ENCODE measurements at places on chromosomes 7 and 10.
A peak's percentile ranks its signal among the peaks of the same experiment; 100 is the strongest.

DNA sequence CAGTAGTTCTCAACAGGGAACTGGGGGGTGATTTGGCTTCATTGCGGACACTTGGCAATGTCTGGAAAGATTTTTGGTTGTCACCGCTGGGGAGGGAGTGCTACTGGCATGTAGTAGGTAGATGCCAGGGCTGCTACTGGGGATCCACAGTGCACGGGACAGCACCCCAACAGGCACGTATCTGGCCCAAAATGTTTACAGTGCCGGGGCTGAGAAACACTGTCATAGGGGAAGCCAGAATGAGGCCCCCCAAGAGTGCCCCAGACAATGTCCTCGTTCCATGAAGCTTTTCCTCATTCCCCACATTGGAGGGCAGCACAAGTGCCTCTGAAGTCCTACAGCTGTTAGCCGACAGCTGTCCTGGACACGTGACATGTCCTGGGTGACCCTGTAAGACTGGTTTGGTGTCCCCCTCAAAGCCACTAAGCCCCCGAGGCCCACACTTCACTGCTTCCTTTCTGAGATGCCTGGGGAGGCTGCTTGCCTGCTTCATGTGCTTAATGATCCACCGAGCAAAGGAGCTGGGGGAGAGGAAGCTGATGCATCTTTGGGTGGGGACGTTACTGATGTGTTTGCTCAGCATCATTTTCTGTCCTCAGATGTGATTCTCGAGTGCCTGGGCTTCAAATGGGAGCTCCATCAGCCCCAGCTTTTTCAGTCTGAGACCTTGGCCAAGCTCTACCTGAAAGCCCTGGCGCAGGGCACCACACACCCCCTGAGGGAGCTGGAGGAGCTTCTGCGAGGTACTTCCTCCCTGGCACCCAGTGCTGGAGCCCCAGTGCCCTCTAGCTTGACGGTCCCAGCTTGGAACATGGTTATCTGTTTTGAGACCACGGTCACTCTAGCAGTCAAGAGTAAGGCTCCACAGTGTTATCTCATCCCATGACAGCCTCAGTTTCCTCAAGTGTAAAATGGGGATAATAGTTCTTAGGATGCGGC is 14.7 kb downstream of the BTBD16 start:
- no peak for DNase-seq

DNA sequence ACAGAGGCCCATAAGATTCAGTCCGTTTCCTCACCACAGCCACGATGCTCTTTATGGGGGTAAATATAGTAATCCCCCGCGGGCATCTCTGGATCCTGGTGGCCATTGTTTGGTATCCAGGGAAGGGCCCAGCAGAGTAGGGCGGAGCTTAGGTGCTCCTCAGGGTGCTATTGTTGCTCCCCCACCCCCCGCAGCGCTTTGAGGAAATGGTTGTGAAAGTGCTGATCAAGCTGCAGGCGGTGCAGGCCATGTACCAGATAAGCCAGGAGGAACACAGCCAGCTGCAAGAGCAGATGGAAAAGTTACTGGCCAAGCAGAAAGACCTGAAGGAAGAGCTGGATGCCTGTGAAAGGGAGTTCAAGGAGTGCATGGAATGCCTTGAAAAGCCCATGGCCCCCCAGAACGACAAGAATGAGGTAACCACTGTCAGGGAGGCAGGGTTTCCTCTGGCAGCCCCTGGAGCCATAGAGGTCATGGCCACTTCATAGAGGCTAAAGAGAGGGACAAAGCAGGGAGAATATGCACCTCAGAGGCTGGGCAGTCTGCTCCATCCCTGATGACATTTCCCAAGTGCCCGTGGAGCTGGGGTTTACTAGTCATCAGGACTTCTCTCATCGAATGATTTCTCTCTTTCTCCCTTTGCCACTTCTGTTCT is 17.6 kb upstream of the FLNC start:
- DNase-seq, result no peak

- no peak for DNase-seq
These were observed 76.8 kb downstream of the RALA start for GRCh38 chr7:39700165-39700564.

- no peak for DNase-seq
These were observed 18.1 kb downstream of the GARS1 start for GRCh38 chr7:30612658-30613265.

DNA sequence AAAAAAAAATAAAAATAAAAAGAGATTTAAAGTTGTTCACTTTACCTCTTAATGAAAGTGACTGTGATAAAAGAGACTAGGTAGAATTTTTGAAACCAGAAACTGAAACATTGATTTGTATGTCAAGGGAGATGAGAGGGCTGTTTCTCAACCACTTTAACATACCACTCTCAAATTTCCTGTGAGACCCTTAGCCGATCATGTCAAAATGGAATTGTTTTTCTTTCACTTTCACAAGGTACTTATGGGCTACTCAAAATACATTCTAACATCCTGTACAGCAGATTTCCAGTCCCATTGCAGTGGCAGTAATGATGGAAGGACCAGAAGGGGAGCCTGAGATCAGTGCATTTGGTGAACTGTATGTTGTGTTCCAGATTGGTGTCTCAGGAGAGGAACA is 261.2 kb downstream of the PPP1R3A start:
- no peak for DNase-seq

DNA sequence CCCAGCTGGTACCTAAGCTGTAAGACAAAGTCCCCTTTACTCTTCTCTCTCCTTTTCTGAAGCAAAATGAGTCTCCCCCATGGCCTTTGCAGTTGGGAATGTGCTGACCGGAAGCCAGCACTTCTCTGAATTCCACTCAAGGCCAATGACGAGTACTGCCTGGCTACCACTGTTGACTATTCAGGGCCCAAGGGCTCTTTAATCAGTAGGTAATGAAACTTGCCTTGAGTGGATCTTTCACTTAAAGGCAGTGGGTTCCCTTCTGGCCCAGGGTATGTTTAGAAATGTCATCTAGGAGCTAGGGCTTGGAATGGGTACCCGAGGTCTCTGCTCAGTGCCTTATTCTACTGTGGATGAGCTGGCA is 197.1 kb downstream of the BBS9 start:
- no peak for DNase-seq

- no peak for DNase-seq
These were observed 551.2 kb downstream of the GALNT17 start for GRCh38 chr7:71682841-71683781.

GRCh38 chr7:148630078-148630477 is 39.5 kb downstream of the C7orf33 start:
- no peak for DNase-seq

- DNase-seq, result peak; percentile 17
These were observed 11.0 kb downstream of the MPP7 start for GRCh38 chr10:28291881-28292297.

- DNase-seq, result no peak
These were observed 170.8 kb downstream of the PDE1C start for GRCh38 chr7:31899356-31899927.

- no peak for DNase-seq
These were observed 357.0 kb downstream of the PHF14 start for GRCh38 chr7:11330717-11331116.

GRCh38 chr10:17847585-17848296 is 38.6 kb downstream of the MRC1 start:
- DNase-seq, result no peak

- no peak for DNase-seq
These were observed 3.9 kb downstream of the LSMEM1 start for GRCh38 chr7:112484671-112485167.

GRCh38 chr7:140902303-140902953 is 22.3 kb downstream of the BRAF start:
- no peak for DNase-seq

DNA sequence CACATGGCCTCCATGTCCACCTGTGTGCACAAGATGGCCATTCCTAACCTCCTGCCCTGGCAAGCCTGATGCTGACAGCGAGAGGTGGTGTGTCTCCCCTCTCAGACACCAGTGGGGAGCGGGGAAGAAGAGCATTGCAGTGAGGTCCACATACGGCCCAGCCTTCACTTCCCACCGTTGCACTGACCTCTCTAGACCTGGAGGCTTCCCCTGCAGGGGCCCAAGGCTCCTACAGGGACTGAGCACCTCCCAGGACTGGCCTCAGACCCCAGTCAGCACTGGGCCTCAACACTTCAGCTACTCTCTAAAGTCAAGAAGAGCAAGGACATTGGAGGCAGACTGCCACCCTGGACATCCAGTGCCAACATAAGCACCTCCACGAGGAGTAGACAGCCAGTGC is 15.9 kb downstream of the STK32C start:
- DNase-seq, result no peak

DNA sequence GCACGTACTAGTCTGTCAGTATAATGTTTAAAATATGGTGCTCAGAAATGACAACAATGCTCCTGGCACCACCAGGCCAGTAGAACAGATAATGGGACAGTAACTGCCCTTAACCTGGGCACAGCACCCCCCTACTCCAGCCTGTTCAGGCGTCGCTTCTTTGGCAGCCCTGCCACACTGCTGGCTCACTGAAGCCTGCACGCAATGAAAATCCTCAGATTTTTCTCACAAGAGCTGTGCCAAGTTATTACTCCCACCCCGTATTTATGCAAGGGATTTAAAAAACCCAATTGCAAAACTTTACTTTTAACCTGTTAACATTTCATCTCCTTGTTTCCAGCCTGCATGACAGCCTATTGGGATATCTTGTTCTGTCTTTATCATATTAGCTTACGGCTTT is 56.6 kb upstream of the LAMB1 start:
- DNase-seq, result no peak

DNA sequence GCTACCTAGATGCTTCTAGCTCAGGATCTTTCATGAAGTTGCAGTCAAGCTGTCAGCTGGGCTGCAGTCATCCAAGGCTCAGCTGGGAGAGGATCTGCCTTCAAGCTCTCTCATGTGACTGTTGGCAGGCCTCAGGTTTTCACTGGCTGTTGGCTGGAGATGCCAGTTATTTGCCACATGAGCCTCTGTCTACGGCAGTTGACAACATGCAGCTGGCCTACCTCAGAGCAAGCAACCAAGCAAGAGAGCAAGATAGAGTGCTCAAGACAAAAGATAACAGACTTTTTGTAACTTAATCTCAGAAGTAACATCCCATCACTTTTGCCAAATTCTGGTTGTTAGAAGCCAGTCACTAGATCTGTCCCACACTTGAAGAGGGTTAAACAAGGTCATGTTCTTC is 125.8 kb downstream of the TPST1 start:
- DNase-seq, result no peak

- DNase-seq, result no peak
These were observed 41.7 kb downstream of the VCL start for GRCh38 chr10:74039561-74040145.

DNA sequence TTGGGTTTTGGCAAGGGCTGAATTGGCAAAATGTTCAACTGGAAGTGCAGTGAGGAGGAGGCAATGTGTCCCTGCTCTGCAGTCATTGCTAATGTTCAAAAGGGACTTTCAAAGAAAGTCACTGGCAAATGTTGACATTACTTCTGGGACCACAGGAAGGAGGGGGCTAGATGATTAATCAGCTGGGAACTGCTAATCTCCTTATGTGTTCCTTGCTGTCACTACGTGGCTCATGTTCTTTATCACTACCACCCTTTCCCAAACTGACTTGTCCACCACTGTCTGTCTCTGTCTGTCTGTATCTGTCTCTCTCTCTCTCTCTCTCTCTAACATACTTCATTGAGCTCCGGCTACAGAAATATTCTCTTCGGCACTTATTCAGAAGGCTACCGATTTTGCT is 86.9 kb upstream of the MTPN start:
- no peak for DNase-seq

DNA sequence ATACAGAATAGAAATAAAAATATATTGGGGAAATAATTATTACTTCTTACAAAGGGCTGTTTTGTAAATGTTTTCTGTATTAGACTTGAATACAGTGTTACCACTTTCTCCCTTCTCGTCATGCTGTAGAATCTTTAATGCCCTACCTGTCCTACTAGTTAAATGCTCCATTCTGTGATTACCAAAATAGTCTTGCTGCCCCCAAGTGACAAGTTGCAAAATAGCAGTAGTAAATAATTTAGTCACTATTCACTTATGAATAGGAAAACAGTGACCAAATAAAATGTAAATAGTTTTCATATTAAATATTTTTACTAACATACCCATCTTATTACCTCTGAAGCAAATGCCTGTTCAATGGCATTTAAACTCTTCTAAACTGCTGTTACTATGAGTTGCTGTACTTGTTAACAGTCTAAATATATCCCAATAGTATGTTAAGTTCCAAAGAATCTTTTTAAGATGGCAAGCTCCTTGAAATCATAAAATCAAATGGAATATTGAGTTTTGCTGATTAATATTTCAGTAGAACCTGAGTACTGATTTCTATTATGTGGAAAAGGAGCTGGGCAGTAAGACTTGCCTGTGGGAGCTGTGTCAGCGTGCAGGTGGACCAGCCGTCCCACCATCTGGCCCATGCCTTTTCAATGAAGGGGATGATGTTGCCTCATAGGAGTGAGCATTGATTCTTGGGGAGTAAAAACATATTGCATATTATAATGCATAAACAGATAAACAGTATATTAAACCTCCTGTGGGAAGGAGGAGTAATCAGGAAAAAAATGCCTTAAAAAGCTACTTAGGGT is 18.1 kb upstream of the OIT3 start:
- no peak for DNase-seq

- no peak for DNase-seq
These were observed 209.8 kb upstream of the RHOBTB1 start for GRCh38 chr10:61153771-61154170.

DNA sequence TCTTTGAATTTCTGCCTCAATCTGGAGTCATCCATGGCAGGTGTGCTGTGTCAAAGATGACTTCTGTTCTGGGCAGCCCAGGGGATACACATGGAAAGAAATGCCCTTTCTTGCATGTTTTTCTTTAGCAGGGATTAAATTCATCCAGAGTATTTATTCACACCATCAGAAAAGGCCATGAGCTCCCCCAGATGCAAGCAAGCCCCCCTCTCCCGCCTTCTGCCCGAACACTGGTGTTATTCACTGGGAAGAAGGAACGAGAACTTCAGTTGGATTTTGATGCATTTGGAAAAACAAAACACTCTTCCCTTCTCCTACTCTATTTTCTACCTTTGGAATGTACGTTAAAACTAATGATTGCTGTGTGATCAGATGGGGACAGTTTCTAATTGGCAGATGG is 1.4 kb downstream of the PLPP4 start:
- DNase-seq, result no peak
